ENCODE measurements at places on chromosomes 2 and 18.

DNA sequence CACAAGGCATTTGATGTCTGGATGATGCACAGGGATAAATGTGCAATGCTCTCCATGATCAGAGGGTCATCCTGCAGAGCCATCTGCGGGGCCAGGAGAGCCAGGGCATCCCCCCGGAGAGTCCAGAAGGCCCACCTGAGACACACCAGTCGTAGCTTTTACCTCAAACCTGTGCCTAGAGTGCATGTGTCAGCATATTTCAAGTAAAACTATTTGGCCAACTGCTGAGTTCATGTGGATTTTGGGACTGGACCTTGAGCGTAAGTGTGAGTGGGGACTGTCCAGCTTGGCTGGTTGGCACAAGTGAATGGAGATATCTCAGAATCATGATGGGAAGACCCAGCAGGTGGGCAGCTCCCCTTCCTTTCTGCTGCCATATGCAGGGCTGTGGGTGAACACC, 147.8 kb upstream of the TPO start:
- DNase-seq, result no peak

DNA sequence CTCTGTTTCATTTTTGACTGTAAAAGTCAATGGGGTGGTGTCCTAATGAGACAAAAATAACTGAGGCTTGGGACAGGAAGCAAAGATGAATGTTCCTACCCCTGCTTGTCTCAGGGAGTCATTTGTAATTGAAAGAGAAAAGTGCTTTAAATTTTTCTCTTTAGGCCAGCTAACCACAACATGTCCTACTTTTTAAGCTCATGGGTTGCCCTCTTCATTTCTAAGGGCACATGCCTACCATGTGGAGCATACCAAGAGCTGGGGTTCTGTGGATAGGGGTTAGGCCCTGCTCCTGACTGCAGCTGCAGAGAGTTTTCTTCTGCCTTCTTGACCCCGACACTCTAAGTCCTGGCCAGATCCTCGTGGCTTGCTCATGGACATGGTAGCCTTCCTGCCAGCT, 96.8 kb upstream of the ARL4C start:
- no peak for DNase-seq

DNA sequence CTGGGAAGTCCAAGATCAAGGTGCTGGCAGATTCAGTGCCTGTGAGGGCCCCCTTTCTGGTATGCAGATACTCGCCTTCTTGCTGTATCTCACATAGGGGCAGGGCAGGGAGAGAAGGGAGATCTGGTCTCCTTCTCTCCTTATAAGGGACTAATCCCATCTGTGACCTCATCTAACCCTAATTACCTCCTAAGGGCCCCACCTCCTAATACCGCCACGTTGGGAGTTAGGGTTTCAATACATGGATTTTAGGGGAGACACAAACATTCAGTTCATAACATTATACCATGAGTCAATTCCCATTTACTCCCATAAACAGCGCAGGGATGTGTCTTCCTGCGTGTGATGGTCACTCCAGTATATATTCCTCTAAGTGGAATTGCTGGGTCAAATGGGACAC, 73.8 kb upstream of the TXNDC2 start:
- DNase-seq, result no peak

DNA sequence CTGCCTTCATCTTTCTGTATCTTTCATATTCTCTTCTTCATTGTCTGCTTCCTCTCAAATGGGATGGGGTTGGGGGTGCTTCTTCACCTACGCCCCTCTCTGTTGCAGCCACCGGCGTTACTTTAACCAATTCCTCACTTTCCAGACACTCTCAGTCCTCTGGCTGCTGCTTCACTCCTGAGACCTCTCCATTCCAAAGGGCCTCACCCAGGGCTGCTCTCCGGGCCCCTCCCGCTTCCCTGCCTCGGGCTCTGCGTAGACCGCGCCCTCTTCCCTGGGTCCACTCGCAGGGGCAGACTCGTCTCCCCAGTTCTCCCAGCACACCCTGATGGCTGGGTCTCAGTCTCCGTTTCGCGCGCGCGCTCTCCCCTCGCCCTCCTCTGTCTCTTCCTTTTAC, 926 bp downstream of the SERPINB8 start:
- DNase-seq, result no peak

DNA sequence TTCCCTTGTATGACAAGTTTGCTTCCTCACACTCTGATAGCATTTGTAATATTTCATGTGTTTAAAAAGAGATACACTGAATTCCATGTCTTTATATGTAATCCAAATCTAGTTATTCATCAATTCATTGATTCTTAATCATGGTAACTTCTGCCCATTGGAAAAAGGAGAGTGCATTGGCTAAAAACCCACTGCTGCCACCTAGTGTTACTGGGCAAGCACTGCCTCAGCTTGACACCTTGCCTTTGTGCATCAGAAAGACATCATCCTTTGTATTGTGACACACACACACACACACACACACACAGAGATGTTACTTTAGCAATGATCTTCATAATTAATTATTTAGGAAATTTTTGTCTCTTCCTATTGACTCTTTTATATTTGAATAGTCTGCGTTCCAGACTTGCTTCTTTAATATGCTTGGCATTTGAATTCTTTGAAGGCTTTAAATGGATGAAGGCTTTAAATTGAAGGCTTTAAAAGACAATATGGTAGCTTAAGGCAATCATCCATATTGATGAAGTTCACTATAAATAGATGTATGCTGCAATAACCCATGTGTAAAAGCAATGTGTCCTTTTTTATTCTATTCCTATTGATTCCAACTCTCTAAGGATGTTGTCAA, 414.2 kb upstream of the CHST9 start:
- no peak for DNase-seq

GRCh38 chr2:88811233-88811632, 119.8 kb downstream of the RPIA start:
- DNase-seq, result no peak

- DNase-seq, result no peak
These were observed 760.4 kb downstream of the ADCYAP1 start for GRCh38 chr18:1665079-1665478.

- DNase-seq, result no peak
These were observed 23.7 kb downstream of the ICA1L start for GRCh38 chr2:202847693-202848524.

DNA sequence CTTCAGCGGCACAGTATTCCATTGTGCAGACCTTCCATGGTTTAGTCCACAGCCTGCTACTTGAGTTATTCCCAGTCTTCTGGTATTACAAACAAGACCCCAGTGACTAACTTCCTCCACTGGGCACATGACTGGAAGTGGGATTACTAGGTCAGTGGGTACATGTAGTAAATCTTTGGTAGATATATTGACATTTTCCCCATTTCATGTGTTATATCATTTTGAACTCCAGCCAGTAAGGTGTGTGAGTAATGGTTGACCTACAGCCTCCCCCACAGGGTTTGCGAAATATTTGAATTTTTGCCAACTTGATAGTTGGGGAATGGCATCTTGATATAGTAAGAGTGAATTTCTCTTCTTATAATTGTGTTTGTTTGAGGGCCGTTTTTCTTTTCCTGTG, 58.8 kb downstream of the RNF144A start:
- no peak for DNase-seq

DNA sequence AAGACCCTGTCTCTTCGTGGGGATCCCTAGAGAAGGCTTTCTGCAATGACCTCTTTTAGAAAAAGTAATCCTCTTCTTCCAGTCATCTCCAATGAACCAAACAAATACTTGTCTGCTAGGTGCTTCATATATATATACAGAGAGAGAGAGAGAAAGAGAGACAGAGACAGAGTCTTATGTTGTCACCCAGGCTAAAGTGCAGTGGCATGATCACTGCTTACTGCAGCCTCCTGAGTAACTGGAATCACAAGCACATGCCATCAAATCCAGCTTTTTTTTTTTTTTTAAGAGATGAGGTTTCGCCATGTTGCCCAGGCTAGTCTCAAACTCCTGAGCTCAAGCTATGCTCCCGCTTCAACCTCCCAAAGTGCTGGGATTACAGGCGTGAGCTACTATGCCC, 18.6 kb upstream of the PKDCC start:
- DNase-seq, result no peak

GRCh38 chr2:16537347-16537746, 128.3 kb downstream of the CYRIA start:
- DNase-seq, result no peak

GRCh38 chr2:18991177-18992168, 366.9 kb downstream of the OSR1 start:
- DNase-seq, result no peak

DNA sequence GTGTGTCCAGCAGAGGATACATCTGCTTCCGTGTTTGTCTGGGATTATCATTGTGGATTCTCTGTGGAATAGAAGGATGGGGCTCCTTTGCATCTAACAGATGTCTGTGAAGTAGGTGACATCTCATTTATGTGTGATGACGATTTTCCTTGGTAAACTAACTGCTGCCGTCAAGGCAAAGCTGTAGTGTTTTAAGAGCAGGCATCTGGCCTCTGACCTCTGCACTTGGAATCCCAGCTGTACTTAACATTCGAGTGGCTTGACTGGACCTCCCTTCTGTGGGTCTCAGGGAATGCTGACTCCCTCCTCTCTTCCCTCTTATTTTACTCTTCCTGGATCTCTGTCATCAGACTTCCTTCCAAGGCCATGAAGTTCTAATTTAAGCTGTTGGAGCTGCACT, 56.4 kb downstream of the DCDC2C start:
- no peak for DNase-seq

GRCh38 chr2:120605231-120605935, 130.3 kb upstream of the GLI2 start:
- DNase-seq, result no peak

DNA sequence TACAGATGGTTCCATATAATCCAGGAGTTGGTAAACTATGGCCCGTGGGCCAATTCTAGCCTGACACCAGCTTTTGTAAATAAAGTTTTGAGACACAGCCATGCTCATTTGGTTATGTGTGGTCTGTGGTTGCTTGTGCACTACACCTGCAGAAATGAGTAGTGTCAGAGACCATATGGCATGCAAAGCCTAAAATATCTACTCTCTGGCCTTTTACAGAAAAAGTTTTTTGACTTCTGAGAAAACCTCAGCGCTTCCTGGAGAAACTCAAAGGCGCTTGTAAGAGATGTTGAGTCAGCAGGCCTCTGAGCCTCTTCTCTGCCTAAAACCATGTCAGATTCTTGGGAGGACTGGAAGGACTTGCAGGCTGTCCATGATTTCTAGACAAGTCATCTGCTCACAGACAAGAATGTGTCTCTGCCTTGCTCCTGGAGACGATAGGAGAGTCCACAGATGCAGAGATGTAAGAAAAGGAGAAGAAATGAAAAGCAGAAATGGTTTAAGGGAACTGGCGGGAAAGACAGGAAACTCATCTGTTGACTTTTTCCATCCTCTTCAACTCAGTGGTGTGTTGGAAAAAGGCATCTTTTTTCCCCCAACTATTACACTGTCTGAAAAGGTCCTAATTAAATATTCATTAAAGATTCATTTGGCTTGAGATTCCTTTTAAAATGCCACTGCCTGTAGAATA, 5.2 kb downstream of the TTC39C start:
- DNase-seq, result no peak

- DNase-seq, result no peak
These were observed 4.4 kb upstream of the NEU4 start for GRCh38 chr2:241804326-241805229.

DNA sequence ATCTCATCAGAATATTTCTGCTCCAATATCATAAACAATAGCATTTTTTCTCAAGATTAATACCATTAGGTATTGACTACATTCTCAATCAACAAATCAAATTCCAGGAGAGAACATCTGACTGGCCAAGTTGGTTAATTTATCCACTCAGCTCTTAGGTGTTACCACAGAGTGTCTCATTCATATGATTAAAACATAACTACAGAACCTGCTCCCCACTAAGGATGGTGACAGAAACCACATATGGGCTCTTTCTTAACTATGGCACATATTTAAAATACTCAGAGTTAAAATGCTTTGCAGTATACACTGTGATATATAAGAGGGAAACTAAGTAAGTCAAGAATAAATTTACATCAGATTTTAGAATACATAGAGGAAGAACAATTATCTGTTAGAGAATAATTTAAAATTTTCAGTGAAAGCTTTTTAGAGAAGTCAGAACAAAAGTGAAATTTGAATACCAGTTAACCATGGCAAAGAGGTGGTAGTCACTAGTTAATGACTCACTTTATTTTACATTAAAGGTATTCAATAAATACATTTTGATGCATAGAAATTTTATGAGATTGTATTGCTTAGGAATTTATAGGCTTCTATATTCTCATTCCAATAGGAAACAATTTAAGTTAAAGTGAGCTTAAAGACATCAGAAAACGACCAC, 1120.8 kb upstream of the TMEFF2 start:
- DNase-seq, result no peak

DNA sequence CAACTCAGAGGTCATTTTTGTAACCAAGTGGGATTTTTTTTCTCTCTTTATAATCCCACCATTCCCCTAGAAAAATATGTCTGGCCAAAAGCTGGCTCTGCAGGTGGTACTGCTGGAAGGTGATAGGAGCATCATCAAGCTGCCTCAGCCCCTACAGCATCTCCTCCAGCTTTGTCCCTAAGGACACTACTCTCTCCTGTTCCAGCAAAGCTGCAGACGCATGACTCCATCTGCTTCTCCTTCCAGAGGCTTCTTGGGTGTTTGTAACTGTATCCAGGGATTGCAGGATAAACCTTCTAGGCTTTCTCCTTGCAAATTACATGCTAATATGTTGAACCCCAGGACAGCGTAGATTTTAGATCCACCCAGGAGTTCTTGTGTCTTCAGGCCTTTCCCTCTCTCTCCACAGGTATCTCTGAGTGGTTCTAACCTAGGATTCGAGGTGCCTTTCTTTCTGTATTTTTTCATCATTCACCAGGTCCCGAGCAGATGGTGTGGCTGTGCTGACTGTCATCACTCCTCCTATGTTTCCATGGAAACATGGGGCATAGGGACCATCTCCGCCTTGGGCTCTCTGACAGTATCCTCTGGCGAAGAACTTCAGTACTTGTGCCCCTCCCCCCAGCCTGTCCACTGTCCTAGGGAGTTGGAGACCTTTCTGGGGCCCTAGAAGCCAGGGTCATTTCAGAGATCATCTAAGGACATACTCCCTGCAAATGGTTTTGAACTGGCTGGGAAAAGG, 34.3 kb downstream of the AFF3 start:
- no peak for DNase-seq

DNA sequence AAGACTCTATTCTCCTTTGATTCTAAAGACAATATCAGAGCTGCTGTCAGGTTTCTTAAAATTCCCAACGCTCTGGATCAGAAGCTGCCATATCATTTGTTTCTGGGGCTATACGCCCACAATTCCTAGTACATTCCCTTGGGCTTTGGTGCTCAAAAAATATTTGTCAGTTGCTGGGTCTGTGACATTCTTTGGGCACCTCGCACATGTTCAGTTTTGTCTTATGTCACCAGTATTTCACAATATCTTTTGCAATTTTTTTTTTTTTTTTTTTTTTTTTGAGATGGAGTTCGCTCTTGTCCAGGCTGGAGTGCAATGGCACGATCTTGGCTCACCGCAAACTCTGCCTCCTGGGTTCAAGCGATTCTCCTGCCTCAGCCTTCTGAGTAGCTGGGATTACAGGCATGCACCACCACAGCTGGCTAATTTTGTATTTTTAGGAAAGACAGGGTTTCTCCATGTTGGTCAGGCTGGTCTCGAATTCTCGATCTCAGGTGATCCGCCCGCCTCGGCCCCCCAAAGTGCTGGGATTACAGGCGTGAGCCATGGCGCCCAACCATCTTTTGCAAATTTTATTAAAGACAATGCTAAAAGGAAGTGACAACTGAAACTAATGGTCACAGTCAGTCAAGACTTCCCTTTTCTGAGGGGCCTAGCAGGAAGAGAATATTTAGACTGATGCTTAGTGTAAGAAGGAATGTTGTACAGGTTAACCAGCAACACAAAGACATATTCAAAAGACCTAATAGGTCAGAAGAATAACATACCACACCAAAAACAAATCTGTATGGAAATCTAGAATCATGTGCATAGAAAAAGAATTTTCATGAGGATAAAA, 6.8 kb downstream of the ZNF397 start:
- no peak for DNase-seq
